ENCODE measurements at places on chromosomes 2 and 18. TPM values are rescaled to one million over a fixed set of nuclear protein-coding genes. Genes with fewer than 3 reads are reported as not detected.

DNA sequence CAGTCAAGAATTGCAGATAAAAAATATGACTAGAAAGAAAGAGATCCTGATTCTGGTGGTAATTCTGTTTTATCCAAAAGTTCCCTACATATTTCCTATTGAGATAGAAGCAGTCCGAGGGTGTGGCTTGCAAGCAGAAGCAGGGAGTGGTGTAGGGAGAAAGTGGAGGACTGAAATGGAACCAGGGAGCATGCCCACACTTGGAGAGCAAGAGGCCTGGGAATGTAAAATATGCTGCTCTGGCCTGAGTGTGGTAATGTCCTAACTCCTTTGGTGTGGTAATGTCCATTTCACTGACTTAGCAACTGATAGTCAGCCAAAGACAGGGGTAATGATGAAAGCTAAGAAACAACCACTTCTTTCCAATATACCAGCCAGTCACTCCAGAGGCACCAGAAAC lies 30.1 kb upstream of the FMNL2 start:
- no peak for DNase-seq

The NCL gene
- 282 TPM for total RNA-seq

The DOCK10 gene
- 36.8 TPM for total RNA-seq

- DNase-seq, result no peak
These were observed 233.9 kb upstream of the CNTNAP5 start for GRCh38 chr2:123791207-123791606.

The COMMD1 gene
- 54.1 TPM for total RNA-seq

DNA sequence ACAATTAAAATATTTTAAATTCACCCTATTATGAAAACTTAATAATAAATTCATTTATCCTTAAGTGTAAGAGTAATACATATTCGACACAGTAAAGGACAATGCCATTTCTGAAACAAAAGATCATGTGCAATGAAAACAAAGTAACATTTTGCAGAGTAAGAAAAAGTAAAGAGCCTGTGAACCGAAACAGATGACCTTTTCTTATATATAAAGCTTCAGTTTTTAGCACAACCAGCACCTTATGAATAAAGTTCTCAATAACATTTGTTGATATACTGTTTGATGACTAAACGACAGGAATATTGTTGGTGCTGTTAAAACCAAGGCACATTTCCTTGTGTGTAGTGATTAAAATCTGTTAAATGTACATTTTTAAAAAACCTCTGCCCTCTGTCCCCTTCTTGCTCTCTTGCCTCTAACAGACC lies 1.5 kb downstream of the PELI1 start:
- peak; percentile 21 for DNase-seq

GRCh38 chr18:55244546-55244945 lies 285.3 kb upstream of the CCDC68 start:
- DNase-seq, result no peak

- DNase-seq, result no peak
These were observed 353.8 kb upstream of the SALL3 start for GRCh38 chr18:78625847-78626246.

DNA sequence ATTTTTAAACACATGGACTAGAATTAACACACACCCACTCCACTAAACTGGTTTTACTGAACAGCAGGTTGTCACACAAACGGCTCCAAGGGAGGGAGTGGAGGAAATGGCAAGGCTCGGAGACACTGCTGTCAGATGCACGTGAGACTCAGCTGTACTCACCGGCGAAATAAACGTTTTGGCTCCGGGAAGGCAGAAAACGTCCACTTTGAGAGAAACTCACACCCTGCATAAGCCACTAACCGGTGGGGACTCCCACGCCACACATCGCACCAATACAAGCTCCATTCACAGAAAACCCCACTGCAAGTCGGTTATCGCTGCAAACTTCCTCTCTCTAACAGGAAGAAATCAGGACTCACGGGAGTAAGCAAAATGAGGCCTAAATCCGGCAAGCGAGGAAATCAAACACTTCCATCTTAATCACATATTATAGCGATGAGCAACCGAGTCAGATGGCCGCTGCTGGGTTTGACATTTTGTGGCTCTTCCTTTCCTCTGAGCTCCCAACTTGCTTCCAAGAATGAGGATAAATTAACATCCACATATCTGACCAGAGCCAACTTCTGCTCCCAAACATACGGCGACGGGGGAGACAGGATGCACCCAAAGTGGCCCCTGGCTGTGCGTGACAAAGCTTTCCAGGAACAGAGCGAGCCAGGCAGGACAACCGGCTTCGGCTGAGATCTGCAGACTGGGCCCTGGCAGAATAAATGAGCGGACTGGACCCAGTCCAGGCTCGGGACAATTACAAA lies 63.5 kb downstream of the HDAC4 start:
- no peak for DNase-seq

DNA sequence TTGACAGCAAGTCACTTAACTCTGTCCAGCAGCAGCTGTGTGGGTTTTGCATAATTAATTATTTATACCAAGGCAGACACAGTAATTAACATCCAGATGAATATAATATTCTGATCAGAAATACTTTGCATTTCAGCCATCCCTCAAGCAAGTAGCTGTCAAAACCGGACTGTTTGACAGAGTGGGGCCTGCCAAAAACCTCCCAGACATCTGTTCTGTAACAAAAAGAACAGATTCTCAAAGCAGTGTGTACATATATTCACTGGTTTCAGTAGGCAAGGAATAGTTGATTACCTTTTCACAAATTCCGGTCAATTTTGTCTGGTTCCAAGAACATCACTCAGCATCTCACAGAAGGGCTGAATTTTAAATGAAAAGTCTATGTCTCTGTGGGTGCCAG lies 291.6 kb downstream of the CMPK2 start:
- DNase-seq, result no peak

DNA sequence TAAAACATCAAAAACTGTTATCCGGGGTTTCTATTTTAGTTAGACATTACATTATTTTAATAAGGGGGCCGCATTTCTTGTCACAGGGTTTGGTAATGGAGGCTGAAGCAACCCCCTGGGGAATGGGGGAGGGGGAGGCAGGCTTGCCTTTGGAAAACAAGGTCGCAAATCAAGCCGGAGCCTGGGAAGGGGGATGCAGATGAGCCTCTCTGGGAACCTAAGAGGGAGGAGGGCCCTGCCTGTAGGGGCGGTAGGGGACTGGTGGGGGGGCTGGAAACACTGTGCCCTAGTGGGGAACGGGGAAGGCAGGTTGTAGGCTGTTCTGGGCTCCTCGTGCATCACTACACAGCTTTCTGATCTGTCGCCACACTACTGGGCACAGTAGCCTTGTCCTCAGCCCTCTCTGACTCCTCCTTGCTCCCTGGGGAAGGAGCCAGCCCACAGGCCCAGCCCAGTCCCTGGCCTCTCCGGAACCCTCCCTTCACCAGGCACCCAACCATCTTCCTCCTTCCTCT lies 170.2 kb upstream of the SMAD2 start:
- no peak for DNase-seq

The GCKR gene
- not detected for total RNA-seq

- DNase-seq, result no peak
These were observed 49.3 kb downstream of the NRP2 start for GRCh38 chr2:205731583-205731981.

The CXCR2 gene
- total RNA-seq, result not detected

DNA sequence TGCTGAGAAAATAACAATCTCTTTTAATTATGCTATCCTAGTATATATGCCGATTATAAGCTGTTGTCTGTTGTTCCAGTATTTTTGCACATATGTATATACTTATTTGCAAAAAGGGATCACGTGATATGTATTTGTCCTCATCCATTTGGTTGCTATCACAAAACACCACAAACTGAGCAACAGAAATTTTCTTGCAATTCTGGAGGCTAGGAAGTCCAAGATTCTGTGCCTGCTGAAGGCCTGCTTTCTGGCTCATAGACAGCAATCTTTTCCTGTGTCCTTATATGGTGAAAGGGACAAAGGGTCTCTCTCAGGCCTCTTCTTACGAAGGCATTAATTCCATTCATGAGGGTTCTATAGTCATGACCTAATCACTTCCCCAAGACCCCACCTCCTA lies 186.5 kb downstream of the LPIN1 start:
- DNase-seq, result no peak

- DNase-seq, result no peak
These were observed 443.3 kb upstream of the MEIS1 start for GRCh38 chr2:65991381-65992197.

DNA sequence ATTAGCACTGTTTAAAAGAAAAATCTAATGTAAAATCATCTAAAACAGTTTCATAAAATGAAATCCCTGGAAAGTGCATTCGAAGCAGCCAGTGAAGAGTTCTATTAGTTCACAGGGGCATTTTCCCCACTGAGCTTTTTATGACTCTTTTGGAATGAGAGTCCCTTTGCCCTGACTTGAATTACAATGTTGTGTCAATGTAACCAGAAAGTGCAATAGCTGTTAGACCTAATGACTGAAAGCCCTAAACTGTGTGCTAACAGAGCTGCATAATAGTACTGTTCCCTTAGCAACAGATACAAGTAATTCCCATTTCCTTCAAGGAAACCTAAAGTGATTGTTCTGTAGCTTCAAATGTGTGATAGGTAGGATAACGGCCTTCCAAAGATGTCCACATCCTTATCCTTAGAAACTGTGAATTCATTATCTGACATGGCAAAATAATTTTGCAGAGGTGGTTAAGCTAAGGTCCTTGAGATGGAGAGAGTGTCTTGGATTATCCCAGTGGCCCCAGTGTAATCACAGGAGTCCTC lies 134.4 kb downstream of the L3MBTL4 start:
- DNase-seq, result no peak

The LCT gene
- not detected for total RNA-seq

GRCh38 chr2:160214461-160215445 lies 14.7 kb upstream of the ITGB6 start:
- peak; percentile 91 for DNase-seq

The KCNF1 gene
- total RNA-seq, result not detected

The TMEM182 gene
- 3.3 TPM for total RNA-seq

DNA sequence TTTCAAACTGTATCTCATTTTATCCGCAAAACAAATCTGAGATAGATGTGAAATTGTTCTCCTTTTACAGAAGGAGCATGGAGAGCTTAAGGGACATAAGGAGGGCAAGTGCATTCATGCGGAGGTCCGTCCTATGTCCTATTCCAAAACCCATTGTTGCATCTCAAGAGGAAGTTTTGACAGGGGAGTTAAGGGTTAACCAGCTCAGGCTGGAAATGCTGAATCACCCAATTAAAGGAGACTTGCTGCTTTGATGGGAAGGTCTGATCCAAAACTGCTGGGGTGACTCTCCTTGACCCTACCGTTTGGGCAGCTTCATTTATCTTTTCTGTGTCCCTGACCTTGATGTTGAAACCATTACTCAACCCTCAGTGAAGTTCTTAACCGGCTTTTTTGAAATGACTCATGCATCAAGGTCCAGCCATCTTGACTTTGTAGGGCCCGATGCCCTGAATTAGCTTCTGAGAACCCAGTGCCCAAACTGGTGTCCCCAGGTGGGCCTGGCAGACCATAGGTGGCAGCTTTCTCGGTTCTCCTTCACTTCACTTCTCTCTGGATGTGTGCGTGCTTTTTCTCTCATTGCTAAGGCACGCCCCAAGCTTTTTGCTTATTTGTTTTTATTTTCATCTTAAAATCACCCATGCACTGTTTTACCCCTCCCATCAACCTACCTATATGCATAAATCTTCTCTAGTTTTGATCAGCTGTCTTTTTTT lies 15.9 kb upstream of the TXNDC2 start:
- DNase-seq, result peak; percentile 11

GRCh38 chr18:13382366-13382953 lies 163.9 kb downstream of the LDLRAD4 start:
- DNase-seq, result no peak

- peak; percentile 45 for DNase-seq
These were observed 18.1 kb downstream of the EPAS1 start for GRCh38 chr2:46315103-46315890.

The KCNK3 gene
- not detected for total RNA-seq

DNA sequence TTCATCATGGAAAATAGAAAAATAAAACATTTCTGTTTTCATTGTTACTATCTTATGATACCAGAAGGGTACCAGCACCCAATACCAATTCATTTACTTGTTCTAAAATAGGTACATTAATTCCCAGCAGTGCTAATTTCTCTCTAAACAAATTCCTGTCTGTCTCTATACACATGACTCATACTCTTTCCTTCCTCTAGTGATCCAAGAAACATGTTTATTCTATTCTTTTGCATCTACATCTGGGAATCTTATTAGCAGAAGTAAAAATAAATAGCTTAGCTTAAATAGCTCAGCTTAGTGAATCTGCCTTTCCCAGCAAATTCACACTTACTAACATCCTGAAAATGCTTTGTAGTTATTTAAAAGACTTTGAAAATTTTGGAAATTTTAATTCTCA lies 84.5 kb upstream of the MAPRE2 start:
- DNase-seq, result no peak

The EVX2 gene
- not detected for total RNA-seq

GRCh38 chr2:210267698-210268097 lies 42.5 kb upstream of the ACADL start:
- DNase-seq, result no peak

DNA sequence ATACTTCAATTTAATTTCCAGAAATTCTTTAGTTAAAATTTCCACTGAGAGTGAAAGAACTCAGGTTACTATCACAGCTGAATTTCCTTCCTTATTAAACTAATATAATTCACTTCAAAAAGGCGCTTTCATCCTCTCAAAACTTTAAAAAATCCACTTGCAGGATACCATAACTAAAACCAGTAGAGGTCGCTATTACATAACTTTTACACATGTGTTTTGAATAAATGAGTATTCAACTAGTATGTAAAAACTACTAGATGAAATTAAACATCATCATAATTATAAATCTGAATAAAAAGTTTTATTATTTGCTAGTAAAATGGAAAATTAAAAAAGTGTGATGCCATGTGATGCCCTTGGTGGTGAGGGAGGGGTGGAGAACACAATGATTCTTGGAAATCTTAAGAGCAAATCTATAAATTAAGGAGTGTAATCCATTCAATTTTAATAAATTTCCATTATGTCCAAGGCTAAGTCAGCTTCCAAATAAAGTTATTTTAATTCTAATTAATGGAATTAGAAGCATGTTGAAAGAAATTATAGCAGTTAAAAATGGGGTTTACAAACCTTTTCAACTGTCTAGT lies 61.4 kb downstream of the SOS1 start:
- peak; percentile 69 for DNase-seq

GRCh38 chr2:164054651-164055050 lies 318.8 kb upstream of the FIGN start:
- DNase-seq, result no peak

The PSMA8 gene
- total RNA-seq, result not detected

DNA sequence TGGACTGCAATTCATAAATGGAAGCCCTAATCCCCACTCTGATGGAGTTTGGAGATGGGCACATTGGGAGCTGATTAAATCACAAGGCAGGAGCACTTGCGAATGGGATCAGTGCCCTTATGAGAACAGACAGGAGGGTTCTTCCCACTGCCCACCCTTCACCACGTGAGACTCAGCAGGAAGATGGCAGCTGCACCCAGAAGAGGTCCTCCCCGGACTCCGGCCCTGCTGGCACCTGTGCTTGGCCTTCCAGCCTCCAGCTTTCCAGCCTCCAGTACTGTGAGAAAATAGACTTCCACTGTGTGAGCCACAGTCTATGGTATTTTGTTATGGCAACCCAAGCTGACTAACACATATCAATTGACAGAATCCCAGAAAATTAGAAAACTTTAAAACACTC lies 267.6 kb upstream of the SALL3 start:
- DNase-seq, result no peak

GRCh38 chr18:26090130-26091046 lies at the start of gene SS18:
Gene SS18 (minus strand): TSS chr18:26090613. CDS start chr18:26090569, 44 bp downstream.
- peak; percentile 91 for DNase-seq

GRCh38 chr2:229715895-229716507 lies 1.6 kb upstream of the DNER start:
- peak; percentile 68 for DNase-seq
